ENCODE measurements at places on chromosomes 16 and 17.

- no peak for DNase-seq
These were observed 7.4 kb upstream of the COX10 start for GRCh38 chr17:14061666-14062560.

GRCh38 chr17:77033892-77034404, 106.8 kb upstream of the SEC14L1 start:
- DNase-seq: no peak

- no peak for DNase-seq
These were observed 895 bp downstream of the BRD7 start for GRCh38 chr16:50367777-50368409.

- DNase-seq: no peak
These were observed 89.9 kb downstream of the C16orf78 start for GRCh38 chr16:49463529-49463928.

DNA sequence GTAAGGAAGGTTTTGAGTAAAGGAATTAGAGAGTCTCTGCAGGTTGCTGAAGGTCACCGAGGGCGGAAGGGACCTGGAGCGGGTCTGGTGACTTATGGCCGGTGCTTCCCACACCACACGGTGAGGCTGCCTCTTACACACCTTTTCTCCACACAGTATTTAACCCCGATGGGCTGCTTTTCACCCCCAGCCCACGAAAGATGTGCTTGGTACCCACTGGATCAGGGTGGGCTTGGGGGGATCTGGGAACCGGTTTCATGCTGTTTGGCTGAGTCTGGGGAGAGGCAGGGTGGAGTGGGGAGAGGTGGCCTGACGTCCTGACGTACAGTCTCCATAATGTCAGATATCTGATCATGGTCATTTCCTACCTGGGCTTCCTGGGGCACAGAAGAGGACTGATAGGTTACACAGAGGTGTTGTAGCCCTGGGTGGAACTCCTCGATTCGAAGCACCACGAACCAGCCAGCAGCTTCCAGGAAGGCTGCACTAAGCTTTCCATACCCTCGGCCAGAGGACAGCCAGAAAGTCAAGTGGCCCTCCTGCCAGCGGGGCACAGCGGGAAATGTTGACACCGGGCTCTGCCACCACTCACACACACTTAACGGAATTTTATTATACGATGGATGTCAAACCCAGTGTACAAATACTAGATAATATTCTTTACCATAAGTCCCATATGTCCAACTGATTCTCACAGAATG, 34.0 kb downstream of the OR1D5 start:
- no peak for DNase-seq

DNA sequence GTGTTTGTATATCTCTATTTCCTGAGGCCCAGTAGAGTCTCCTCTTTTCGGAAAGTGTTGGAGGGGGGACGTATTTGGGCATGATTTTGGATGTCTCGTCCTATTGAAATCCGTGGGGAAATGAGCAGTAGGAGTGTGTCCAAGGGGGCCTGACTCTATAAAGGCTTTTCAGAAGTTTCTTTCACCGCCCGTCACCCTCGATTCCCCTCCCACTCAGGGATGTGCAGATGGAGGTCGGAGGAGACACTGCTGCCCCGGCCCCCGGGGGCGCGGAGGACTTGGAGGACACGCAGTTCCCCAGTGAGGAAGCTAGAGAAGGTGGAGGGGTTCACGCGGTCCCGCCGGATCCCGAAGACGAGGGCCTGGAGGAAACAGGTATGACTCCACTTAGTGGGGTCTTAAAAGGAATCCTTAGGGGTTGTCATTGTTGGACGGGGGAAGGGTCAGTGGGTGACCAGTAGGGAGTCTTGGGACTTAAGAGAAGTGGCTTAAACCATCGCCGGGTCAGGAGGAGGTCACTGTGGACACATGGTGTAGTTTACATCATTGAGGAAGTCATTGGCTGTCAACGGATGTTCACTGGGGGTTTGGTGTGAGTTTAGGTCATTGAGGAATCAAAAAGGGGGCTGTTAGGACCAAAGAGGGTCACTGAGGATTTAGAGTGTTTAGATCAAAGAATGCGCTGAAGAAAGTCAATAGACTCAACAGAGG, 424 bp downstream of the MON1B start:
- no peak for DNase-seq

- no peak for DNase-seq
These were observed 195.5 kb downstream of the HAPSTR1 start for GRCh38 chr16:9286930-9287329.

- no peak for DNase-seq
These were observed 709 bp upstream of the MRPL28 start for GRCh38 chr16:370979-371514.

DNA sequence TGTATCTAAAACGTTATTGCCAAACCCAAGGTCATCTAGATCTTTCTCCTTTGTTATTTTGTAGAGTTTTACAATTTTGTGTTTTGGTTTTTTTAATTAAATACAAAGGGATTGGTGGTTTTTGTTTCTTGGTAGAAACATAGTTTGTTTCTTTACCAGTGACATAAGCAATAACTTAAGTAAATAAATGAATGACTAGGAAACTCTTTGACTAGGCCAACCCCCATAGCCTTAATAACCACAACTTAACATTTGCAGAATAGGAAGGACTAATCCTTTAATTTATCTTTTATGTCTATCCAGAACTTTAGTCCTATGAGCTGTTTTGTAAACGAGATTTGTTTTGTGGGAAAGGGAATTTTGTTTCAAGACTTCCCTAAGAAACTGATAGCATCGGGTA, 162.5 kb downstream of the PRKCA start:
- DNase-seq: no peak

GRCh38 chr17:35127751-35128514, 6.5 kb downstream of the FNDC8 start:
- DNase-seq: no peak

All from right renal pelvis (tissue), 4 donors.